ENCODE measurements at places on chromosomes 1 and 21.

DNA sequence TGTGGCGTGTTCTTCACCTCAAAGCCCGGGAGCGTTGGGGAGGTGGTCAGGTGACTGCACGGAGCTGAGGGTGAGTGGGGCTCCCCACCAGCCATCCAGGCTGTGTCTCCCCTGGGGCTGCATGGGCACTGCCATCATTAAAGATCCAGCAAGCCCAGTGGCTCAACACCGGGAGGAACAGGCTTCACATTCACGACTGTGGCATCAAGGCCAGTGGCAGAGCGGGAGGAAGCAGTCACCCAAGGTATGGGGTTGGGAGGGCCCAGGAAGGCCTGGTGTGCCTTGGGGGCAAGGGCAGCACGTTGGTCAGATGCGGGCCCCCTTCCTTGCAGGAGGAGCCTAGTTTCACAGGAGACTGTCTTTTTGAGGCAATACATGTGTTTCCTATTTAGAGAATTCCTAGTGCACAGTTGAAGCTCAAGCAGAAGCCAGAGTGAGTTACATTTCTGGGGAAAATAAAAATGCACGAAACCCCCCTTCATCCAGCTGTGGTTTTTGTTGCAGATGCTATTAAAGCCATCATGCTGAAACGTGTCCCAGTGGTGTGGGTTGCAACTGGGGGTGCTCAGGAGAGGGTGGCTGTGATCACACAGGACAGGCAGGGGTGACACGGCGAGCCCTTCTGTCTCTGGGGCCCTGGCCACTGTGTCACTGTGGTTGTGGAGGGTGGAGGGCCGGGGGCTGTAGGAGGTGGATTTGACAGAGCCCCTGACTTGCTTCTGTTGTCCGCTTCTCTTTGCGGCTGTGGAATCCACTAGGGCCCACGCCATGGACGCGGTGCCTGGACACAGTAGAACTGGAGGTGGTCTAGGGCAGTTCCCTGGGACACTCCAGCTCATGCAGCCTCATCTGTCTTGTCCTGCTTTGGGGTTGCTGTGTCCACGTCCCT, 34.1 kb downstream of the SNAP47 start:
- no peak for DNase-seq

GRCh38 chr1:207032528-207033017, at the start of gene C1orf116:
C1orf116 (minus strand) TSS chr1:207032756; CDS start chr1:207027598, 5,158 bp downstream.
- DNase-seq, result no peak

- no peak for DNase-seq
Observed at GRCh38 chr1:229810140-229810539, 184.1 kb downstream of the URB2 start.

- DNase-seq, result no peak
Observed at GRCh38 chr1:87000460-87000859, 86.0 kb downstream of the HS2ST1 start.

DNA sequence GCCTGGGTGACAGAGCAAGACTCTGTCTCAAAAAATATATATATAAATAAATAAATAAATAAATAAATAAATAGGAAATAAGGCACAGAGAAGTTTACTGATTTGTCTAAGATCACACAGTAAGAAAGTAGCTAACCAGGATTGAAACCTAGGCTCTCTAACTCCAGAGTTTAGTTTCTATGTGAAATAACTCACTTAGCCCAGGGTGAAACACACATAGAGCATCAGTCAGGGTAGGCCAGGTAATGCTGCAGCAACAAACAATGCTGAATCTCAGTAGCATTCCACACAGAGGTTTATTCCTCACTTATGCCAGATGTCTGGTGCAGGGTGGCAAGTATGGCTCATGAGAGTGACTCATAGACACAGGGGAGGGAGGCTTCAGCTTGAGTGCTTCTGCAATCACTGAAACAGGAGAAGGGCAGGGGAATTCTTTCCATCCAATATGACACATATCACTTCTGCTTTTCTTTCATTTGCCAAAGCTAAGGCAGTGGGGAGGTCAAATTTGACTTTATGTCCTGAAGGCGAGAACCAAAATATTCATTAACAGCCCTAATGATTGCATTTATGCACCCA, 37.1 kb upstream of the KANK4 start:
- DNase-seq, result no peak

DNA sequence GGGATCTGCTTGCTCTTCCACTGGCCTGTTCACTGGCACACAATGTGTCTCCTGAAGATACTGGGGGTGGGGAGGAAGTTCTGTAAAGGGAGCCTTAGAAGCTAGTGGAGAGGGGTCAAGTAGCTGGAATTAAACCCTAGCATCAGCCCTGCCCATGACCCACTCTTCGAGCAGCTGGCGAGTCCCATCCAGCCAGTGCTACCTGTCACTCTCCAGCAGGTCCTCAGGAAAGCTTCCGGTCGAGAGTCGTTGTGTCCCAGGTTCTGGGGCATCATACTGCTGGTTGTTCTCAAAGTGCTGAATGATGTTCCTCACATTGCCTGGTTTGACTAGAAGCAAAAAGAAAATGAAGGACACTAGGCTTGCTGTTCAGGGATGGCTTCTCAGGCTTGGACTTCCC, 30.9 kb downstream of the LRRC71 start:
- DNase-seq, result no peak

DNA sequence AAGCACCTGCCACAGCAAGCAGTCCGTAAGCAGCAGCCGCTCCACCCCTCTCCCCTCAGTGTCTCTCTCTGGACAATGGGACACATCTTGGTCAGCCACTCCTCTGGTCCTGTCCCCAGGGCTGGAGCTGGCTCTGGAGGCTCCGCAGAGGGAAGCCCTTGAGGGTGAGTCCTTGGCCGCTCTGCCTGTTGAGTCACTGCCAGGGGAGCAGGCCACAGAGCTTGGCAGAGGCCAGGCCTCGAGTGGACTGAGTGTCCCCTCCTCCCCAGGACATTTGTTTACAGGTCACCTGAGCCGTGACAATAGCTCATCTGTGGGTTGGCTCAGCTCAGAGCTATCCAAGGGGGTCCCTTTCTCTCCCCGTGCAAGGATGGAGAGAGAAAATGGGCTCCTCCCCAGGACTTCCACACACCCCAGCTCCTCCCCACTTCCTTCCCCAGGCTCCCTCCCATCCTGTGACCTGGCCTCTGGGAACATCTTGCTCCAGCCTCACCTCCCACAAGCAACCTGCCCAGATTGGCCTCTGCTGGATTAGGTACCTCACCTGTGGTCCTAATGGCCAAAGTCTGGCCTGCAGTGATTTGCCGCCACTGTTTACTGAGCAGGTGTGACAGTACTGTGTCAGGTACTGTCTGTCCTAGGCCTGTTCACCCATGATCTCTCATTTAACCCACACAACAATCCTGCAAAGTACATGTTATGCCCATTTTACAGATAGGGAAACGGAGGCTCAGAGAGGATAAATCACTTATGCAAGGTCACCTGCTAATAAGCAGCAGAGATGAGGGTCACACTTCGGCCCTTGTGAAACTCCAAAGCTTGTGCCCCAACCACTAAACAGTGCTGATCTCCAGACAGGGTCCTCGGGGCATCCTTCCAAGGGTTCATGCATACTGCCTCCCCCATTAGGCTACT, 4.8 kb downstream of the FAM131C start:
- DNase-seq, result no peak

DNA sequence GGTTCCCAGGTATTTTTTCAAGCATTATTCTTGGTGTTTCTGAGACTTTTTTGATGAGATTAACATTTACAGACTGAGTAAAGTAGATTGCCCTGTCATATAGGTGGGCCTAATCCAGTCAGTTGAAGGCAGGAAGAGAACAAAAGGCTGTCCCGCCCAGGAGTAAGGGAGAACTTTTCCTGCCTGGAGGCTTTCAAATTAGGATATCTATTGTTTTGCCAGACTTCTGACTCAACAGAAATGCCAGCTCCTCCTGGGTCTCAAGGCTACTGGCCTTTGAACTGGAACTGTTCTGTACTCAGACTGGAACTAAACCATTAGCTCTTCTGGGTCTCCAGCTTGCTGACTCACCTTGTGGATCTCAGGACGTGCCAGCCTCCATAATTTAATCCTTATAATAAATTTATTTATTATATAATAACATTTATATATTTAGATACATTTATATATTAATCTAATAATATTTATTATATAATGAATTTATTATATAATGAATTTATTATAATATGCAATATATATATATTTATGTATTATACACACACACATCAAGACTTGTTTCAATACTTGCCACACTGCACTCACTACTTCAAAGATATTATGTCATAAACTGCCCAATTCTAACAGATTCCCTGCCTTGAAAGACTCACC, 510.8 kb upstream of the B3GALT2 start:
- no peak for DNase-seq

DNA sequence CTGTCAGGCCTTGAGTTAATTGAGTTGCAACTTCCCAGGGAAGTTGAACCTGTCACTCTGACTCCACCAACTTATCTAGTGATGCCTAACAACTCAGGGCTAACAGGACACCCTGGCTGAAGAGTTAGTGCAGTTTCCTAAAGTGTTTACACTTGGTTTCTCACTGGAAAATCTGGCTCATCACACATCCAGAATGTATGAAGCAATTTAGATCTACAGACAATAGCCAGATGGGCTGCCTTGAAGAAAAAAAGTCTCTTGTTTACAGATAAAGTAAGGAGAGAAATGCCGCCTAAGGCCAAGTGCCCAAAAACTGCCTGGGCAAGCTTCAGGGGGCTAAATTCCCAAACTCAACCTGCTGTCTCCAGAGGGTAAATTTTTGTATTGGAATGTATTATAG, 446.3 kb upstream of the NCAM2 start:
- no peak for DNase-seq

- DNase-seq, result no peak
Observed at GRCh38 chr21:27740084-27740483, 773.2 kb upstream of the ADAMTS5 start.

- DNase-seq, result no peak
Observed at GRCh38 chr21:31107176-31107785, 69.0 kb upstream of the KRTAP19-8 start.

DNA sequence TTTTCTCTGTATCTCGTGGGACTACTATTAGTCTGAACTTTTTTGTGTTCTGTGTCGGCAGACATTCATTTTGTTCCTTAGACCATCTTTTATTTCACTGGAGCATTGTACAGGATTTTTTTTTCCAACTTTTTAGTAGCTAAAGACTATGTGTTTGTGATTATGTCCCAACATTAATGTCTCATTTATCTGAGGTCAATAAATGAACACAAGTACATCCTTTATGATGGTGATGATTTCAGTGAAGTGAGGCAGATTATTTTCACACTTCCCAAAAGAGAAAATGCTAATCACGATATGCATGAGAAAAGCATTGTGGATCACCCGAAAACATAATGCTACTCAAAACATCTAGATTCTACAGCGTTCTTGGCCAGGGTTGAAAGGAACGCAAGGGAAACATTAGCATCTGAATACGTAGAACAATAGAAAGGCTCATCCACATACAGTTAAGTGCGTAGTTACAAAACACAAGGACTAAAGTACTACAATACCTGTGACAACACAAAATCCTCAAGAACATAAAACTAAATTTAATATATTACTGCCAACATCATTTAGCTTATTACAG, 981.7 kb upstream of the NCAM2 start:
- no peak for DNase-seq

DNA sequence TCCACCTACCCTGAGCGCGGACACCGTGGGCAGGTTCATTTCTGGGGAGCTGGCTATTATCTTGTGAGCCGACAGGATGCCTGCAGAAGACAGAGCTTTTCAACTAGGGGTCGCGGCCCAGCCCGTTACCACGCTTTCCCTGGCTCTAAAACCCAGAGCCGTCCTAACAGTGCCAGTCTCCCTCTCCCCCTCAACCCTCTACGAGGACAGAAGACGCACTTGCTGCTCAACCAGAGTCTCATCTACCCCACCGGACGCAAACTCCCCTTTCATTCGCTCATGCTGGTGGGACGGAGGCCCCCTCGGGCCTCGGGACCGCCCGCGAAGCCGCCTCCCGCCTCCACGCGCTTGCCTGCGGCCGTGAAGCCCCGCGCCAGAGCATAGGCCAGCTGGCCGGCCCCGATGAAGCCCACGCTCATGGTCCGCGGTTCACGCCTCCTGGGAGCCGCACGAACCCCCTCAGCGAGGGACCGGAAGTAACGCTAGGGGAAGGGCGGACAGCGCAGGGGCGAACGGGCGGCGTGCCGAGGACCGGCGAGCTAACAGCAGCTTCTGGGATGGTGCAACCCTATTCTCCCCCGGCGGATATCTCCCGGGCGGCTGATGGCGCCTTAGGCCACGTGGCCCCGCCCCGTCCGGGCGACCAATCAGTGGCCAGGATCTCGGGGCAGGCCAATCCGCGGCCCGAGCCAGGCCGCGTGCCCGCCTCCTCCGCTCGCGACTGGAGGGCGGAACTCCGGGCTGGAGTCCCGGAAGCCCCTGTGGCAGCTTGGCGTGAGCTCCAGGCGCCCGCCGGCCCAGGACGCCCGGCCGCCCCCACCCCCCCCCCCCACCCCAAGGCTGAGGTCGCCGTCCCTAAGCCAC, at the start of gene PYCR2:
TSS of gene PYCR2 (minus strand) at position 559 of the 864 bp plus-strand sequence. CDS start at position 419, 140 bp downstream.
- peak; percentile 89 for DNase-seq

GRCh38 chr1:64004451-64005025, 198.9 kb upstream of the UBE2U start:
- DNase-seq, result no peak

GRCh38 chr1:64940025-64940424, 26.3 kb downstream of the JAK1 start:
- no peak for DNase-seq

DNA sequence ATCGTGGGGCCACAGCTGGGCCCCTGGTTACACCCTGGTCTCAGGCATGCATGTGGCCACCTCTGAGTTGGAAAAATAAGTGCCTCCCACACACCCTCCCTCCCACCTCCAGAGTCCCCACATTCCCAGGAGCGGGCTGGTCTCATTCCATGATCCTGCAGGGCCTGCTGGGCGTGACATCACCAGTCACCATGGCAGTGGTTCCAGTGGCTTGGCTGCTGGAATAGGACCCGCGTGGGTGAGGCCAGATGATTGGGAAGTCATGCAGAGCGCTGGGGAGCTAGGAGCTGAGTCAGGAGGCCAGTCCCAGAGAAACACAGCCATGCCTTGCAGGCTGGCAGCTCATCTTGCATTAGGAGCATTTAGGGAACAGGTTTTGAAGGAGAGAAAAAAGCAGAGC, 125.4 kb upstream of the TMEM51 start:
- no peak for DNase-seq

- peak; percentile 37 for DNase-seq
Observed at GRCh38 chr1:41898191-41898713, 20.5 kb downstream of the HIVEP3 start.

- DNase-seq, result no peak
Observed at GRCh38 chr1:11600836-11601235, 53.4 kb downstream of the FBXO2 start.

DNA sequence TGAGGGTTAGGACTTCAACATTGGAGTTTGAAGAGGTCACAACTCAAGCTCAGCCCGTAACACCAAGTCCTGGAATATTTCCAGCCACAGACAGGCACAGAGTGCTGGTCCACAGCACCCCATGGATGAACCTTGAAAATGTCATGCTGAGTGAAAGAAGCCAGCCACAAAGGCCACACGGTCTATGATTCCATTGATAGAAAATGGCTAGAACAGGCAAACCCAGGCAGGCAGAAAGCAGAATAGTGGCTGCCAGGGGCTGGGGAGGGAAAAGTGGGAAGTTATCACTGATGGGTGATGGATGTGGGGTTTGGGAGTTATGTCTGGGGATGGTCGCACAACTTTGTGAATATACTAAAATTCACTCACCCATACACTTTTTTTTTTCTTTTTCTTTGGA, 21.3 kb downstream of the MX1 start:
- DNase-seq, result no peak

- DNase-seq, result no peak
Observed at GRCh38 chr1:152013664-152014237, 20.1 kb upstream of the S100A10 start.
